ENCODE measurements at places on chromosomes 6 and 20.

- DNase-seq: no peak
Observed at GRCh38 chr6:136464148-136464547, 86.1 kb downstream of the MAP7 start.

GRCh38 chr6:148565930-148566663 lies 180.7 kb upstream of the UST start:
- no peak for DNase-seq

DNA sequence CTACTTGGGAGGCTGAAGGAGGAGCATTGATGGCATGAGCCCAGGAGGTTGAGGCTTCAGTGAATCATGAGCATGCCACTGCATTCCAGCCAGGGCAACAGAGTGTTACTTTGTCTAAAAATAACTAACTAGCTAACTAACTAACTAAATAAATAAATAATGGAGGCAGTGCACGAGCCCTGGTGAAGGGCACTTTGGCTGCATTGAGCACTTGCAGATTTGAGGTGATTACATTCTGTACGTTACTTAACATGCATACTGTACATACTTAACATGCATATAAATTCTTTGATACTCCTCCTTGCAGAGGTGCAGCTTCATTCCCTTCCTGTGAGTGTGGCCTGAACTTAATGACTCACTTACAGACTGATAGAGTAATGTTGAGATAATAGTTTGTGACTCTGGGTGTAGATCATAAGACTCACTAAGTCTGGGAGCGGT lies 10.7 kb downstream of the HLA-A start:
- DNase-seq: no peak

GRCh38 chr6:38801305-38801704 lies 86.2 kb downstream of the DNAH8 start:
- DNase-seq: no peak

- DNase-seq: no peak
Observed at GRCh38 chr6:11085758-11086435, 7.7 kb upstream of the SMIM13 start.

DNA sequence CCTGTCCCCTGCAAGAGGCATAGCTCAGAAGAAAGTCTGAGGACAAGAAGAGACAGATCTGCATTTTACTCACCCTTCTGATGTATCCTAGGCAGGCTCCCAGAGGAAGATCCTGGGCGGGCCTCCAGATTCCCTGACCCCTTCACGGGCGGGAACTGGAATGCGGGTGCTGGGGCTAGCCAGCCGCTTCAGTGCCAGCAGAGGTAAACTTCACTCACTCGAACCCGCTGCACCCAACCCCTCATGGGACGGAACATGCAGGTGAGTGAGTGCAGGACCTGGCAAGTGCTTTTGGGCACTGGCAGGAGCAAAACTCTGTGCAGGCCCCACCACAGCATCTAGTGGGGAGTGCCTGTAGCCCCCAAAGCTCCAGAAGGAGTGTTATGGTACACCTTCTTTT lies 171.8 kb downstream of the MMS22L start:
- no peak for DNase-seq

DNA sequence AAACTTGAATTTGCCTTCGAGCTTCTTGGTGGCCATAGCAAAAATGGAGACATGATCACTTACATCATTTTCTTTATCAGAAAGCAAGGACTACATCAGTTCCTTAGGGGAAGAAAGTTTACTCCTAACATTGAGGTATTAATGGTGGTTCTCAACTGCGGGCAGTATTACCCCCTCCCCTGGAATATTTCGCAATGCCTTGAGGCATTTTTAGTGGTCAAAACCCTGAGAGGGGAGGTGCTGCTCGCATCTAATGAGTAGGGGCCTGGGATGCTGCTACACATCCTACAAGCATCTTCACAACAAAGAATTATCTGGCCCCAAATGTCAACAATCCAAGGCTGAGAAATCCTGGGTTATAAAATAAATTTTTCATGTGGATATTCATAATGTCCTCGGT lies 222.2 kb upstream of the TSHZ2 start:
- DNase-seq: no peak

DNA sequence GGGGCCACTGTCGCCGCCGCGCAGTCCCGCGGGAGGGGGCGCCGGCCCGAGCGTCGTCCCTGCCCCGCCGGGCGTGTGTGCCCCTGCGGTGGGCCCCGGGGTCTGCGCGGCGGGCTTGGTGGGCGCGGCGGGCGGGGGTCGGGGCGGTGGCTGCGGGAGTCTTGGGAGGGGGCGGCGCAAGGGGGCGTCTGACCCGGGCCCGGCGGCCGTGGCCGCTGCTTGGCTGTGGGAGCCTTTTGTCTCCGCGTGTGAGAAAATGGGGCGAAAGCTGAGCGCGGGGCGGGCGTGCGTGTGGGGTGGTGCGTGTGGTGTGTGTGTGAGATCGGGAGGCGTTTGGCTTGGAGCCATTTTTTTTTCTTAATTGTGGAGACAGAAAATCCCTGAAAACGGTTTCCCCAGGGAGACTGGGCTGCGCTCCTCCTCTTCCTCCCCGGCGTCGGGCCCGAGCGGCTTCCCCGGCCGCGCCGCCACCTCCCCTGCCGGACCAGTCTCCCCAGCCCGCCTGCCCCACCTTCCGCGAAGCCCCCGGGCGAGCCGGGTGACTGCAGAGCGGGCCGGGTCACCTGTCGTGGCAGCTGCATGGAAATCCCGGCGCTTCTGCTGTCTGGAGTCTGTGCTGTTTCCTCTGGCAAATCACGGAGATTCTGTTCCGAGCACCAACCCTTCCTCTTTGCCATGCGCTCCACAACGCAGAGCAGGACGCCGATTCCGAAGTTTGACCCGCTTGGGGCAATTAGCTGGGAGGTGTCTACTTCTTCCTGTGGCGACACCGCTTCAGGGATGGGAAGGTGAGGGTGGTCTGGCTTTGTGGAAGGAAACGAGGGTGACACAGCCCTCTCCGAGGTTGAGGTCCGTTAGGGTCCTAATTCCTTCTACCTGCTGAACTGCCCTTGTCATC lies 64.4 kb downstream of the GTF2H5 start:
- peak; percentile 65 for DNase-seq
